AG04449 (cell line): ENCODE measurements at places on chromosomes 6 and 20.

GRCh38 chr6:168562576-168563151, 121.7 kb downstream of the SMOC2 start:
- no peak for DNase-seq

GRCh38 chr20:50403565-50404418, 106.4 kb upstream of the PTPN1 start:
- DNase-seq: no peak

DNA sequence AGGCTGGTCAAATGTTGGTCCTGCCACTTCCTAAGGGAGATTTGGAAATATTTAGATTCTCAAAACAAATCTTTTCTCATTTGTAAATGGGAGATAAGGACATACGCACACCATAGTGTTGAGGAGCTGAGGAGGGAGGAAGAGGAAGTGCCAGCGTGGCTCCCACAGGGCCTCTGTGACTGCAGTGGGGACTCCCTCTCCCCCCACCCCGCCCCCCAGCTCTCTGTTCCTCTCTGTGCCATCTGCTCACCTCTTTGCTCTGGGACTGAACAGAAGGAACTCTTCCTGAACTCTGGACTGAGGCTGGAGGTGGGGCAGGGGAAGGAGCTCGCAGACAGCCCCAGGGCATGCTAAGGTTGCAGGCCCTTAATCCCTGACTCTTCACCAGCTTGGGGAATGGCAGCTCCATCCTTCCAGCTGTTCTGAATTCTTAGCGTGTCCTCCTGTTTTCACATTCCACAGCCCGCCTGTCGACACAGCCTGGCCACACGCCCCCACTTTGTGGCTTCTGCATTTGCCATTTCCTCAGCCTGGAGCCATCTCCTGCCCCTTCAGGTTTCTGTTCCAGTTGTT, 11.4 kb downstream of the DDX27 start:
- DNase-seq: no peak

DNA sequence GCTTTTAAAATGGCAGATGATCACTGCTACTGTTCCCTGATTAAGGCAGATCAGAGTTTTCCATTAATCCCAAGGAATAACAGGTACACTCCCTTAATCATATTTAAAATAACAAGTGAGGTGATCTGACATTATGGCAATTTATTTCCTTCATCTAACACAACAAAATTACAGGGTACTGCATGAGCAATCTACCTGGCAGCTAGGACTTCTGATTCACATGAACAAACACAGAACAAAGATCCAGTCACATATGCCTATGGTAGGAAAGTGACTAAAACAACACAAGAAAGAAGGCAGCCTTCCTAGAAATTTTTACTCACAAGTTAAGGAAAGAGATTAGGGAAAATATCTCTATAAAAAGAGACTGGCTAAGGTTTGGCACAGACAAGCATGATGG, 33.2 kb downstream of the MAP7 start:
- DNase-seq: no peak

- peak; percentile 34 for DNase-seq
Measured at GRCh38 chr6:1481286-1481685, 91.9 kb downstream of the FOXF2 start.

GRCh38 chr6:119076173-119076572, 2.3 kb downstream of the FAM184A start:
- no peak for DNase-seq

GRCh38 chr20:35091816-35092523, 637 bp downstream of the TRPC4AP start:
- no peak for DNase-seq

- DNase-seq: no peak
Measured at GRCh38 chr6:169880516-169880915, 129.1 kb downstream of the ERMARD start.

DNA sequence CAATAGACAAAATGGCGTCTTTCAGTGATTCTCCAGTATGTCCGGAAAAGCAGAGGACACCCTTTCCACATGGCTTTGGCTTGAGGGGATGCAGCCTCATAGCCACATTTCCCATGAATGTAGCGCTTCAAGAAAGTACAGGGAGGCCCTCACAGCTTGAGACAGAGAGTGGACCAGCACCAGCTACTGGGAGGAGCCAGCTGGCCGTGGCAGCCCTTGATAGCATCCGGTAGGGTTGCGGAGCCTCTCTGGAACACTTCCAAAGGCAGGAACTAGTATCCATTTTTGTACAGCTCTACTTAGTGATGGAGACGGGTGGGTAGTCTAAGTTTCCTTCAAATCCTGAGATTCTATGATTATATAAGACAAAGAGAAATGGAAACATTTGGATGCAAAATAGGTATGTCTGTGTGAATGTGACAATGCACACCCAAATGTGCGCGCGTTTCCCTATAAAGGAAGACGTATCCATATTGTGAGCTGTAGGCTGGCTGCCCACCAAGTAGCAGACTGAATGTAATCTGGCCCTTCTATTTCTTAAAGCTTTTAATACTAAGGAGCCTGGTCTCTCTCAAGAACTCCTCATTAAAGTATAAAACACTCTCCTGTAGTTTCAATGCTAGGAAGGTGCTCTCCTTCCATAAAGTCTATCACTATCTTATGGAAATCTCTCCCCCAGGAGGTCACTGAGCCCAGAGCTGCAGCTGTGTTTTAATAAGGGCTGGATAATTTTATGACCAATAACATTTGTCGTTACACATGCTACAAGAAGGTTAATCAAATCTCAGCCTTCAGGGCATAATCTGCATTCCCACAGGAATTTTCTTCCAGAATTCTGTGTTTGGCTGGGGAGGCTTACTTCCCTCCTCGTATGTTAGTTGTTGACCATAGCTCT, 74.0 kb downstream of the SOBP start:
- DNase-seq: no peak
